ENCODE measurements at places on chromosomes 16 and 17. TPM values are rescaled to one million over a fixed set of nuclear protein-coding genes. Genes with fewer than 3 reads are reported as not detected.

Gene P2RX5
- 6.4 TPM for total RNA-seq

Gene PROCA1
- 31.7 TPM for total RNA-seq

DNA sequence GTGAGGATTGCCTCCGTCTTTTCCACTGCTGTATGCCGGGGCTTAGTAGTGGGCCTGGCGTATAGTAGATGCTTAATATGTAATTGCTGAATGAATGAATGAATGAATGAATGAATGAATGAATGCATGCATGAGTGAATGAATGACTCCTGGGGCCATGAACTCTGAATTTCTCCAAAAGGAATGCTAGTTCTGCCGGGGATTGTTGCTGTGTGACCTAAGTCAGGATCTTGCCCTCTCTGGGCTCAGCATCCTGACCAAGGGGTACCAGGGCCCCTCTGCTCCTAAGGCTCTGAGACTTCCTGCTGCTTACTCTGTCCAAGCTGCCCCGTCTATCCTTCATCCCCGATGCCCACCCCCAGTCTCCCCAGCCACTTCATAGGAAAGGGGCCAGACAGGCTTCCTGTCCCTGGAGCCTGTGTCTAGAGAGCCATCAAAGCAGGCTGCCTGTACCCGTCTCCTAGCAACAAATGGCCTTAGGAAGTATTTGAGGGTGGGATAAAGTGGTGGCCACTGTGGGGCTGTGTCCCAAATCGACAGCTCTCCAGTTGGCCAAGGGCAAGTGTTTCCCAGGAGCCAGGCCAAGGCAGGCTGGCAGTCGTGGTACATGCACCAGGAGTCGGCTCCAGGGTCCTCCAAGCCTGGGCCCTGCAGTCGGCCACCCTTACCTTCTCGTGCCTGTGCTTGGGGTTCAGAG lies 11.6 kb upstream of the MPRIP start:
- H3K4me1 ChIP-seq = peaks cover 35% of the 10 kb centered on the region
- no peaks in the 10 kb centered on the region for H3K36me3 ChIP-seq
- H3K27ac ChIP-seq = no peak overlapping the region
- no peaks in the 10 kb centered on the region for H3K27me3 ChIP-seq

- peaks cover 64% of the 10 kb centered on the region for H3K27me3 ChIP-seq
- peaks cover 18% of the 10 kb centered on the region for H3K4me1 ChIP-seq
- no peak overlapping the region for H3K4me3 ChIP-seq
- H3K27ac ChIP-seq = no peak overlapping the region
These were observed 4.0 kb downstream of the C1QTNF1 start for GRCh38 chr17:79027925-79028491.
